Muscle of back (tissue), 13 donors: ENCODE measurements at places on chromosomes 3 and 15.
A peak's percentile ranks its signal among the peaks of the same experiment; 100 is the strongest.

- peak; percentile 19 for DNase-seq
These were observed 471.9 kb upstream of the FRG2C start for GRCh38 chr3:75192146-75192616.

GRCh38 chr15:100200287-100200880 lies 141.4 kb downstream of the ADAMTS17 start:
- no peak for DNase-seq

DNA sequence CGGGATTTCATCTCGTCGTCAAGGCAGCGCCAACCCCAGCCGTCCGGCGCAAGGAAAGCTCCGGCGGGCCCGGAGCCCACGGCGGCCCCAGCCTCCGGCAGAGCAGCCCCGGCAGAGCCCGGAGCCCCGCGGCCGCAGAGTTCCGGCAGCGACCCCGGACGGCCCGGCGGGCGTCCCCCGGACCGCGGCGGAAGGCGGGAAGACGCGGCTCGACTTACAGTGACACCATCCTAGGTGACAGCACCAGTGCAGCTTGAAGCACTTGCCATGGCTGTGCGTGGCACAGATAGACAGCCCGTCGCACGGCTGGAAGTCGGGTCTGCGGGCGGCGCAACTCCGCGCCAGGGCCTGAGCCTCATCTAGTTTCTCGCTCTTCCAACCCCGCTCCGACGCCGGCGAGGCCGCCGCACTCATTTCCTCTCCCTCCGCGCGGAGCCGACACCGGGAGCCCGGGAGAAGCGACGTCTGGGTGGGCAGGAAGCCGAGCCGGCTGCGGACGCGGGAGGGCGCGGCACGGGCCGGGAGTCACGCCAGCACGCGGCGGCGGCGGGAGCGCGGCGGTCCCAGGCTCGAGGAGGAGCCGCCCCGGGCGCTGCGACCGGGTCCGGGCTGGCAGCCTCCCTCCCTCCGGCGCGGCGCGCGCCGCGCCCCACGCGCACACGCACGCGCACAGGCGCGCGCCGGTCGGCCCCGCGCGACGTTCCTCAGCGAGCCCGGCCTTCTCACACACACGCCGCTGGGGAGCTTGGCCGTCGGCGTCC lies at the start of gene C3orf70:
TSS of gene C3orf70 (minus strand) at position 651 of the 761 bp plus-strand sequence. CDS start at position 414, 237 bp downstream.
- peak; percentile 78 for DNase-seq

DNA sequence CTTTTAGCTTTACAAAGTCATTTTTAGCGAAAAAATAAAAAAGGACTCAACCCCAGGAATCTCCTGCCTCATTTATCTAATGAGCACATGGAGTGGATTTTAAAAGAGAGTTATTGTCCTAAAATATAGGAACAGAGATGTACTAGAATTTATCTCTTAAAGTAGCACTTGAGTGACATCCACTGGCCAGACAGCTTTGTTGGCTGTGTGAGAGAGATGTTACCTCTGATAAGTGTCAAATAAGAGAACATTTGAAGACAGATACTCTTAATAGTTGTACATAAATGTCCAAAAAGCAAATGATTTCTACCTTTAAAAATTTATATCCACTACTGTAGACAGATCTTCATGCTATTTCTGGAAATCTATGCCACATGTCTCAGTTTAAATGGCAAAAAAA lies 12.3 kb upstream of the MFSD1 start:
- peak; percentile 57 for DNase-seq

DNA sequence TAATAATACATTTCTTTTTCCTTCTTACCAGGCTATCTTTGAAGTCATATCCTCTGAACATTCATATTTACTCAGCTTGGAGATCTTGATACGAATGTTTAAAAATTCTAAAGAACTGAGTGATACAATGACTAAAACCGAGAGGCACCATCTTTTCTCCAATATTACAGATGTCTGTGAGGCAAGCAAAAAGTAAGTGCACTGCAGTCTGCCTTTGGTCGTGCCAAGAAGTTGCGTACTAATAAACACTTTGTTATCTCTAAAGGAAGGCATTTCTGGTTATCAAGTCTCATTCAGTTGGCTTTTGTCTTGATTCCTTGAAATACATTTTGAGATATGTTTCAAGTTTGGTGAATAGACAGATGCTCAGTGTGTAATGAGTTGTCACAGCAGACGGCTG lies 31.6 kb downstream of the ARHGEF26 start:
- DNase-seq = no peak

DNA sequence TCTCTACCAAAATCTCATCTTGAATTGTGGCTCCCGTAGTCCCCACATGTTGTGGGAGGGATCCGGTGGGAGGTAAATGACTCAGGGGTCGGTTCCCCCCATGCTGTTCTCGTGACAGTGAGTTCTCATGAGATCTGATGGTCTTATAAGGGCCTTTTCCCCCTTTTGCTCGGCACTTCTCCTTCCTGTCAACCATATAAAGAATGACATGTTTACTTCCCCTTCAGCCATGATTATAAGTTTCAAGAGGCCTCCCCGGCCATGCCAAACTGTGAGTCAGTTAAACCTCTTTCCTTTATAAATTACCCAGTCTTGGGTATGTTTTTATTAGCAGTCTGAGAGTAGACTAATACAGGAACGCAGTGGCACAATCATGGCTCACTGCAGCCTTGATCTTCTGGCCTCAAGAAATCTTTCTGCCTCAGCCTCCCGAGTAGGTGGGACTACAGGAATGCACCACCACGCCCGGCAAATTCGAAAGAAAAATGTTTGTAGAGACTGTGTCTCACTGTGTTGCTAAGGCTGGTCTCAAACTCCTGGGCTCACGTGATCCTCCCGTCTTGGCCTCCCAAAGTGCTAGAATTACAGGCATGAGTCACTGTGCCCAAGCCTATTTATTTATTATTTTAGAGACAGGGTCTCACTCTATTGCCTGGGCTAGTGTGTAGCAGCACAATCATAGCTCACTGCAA lies 101.0 kb downstream of the ATP10A start:
- DNase-seq = no peak

DNA sequence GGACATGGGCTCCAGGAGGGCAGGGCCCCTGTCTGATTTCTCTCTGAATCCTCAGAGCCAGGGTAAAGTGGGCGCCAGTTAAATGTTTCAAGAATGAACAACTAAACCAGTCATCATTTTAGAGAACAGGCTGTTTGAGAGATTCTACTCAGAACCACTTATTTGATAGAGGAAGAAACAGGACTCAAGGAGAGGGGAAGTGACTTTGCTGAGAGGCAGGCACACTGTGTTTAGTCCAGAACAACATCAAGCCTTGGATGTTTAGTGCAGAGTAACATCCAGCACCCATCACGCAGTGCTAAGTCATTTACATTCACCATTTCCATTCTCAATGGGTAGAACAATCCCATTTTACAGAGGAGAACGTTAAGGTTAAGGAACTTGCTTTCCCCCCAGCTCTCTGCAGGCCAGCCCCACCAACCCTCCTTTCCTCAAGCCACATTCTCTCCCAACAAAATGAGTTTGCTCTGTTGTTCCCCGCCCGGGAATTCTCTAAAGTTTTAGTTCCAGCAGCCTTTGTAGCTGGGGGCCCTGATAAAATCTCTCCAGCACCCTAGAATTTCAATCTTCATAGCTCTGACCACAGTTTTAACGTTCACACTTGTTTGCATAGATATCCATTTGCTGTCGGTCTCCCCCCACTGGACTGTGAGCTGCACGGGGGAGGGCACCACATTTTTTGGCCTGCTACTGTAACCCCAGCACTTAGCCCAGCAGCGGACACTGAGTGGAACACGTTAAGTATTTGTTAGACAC lies 962 bp downstream of the NMNAT3 start:
- DNase-seq = no peak

GRCh38 chr15:77768521-77769078 lies 135.9 kb upstream of the LINGO1 start:
- DNase-seq = no peak

DNA sequence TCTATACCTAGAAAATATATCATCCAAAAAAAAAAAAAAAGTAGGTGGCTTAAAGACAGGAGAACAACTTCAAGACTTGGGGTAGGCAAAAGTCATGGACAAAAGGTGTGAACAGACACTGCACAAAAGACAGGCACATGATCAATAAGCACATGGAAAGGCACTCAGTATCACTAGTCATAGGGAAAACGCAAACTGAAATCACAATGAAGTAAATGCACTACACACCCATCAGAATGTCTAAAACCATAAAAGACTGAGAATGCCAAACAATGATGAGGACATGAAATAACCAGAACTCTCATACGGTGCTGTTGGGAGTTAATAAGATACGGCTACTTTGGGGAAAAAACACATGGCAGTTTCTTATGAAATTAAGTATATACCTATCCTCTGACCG lies 40.0 kb downstream of the CHSY1 start:
- DNase-seq = no peak

- DNase-seq = peak; percentile 87
These were observed 185.0 kb upstream of the ANKRD28 start for GRCh38 chr3:15982667-15983196.

GRCh38 chr3:31974471-31974870 lies 6.6 kb downstream of the OSBPL10 start:
- DNase-seq = no peak

DNA sequence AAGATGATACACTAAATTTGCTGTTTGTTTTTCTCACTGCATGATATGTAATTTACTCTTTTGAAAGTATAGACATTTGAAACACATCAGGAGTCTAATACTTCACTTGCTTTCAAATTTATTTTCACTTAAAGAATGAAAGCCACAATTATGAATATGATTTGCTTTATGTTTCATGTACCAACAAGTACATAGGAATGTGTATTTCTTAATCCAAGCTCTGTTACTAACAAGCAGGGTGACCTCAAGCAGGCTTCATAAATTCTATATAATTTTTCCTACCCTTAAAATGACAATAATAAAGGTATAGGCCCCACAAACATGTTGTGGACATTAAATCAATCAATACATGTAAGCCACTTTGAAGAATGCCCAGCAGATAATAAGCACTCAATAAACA lies 170.2 kb upstream of the P2RY1 start:
- DNase-seq = no peak

- DNase-seq = no peak
These were observed at the start of gene BTLA for GRCh38 chr3:112498914-112499711. TSS of gene BTLA (minus strand) at chr3:112499472. CDS start at chr3:112499358, 114 bp downstream.

GRCh38 chr3:101642441-101642840 lies 34.5 kb downstream of the ZBTB11 start:
- no peak for DNase-seq

GRCh38 chr3:136075218-136075808 lies 109.8 kb downstream of the PPP2R3A start:
- DNase-seq = peak; percentile 87

- DNase-seq = peak; percentile 57
These were observed 52.2 kb downstream of the TP53BP1 start for GRCh38 chr15:43440721-43441281.

DNA sequence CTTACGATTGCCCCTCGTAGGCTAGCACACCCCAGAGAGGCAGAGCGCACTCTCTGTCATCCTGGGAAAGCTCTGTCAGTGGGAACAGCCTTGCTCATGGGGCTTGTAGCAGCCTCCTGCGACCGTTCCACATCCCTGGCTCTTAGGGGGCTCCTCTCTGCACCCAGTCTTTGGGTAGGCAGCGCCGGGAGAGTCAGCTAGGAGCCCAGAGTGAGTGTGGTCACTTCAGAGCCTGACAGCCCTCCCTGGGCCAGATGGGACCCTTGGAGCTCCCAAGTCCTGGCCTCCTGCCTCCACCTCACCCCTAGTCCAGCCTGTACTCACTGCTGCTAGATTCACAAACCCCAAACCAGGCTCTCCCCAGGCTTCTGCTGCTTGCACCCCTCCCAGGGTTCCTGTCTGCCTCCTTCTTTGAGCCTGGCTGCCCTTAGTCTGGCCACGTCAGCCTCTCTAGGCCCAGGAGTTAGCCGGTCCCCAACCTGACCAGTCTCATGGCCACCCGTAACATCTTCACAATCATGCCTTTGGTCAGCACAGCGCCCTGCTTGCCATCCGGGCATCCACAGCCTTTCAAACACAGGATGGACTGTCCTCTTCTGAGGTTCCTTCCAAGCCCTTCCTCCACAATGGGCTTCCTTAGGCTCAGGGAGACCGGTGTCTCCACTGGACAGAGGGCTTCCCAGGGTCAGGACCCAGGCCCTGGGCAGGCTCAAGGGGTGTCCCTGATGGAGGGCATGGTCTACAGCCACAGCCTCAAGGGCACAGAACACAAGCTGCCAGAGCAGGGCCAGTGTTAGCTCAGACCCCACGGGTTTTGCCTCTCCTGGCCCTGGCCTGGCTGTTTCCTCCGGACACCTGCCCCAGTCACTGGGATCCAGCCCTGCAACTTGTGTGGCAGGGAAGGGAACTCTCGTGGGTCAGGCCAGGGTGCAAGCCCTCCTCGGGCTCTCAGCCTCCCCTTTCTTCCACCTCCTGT lies 4.6 kb downstream of the ACSBG1 start:
- DNase-seq = no peak

DNA sequence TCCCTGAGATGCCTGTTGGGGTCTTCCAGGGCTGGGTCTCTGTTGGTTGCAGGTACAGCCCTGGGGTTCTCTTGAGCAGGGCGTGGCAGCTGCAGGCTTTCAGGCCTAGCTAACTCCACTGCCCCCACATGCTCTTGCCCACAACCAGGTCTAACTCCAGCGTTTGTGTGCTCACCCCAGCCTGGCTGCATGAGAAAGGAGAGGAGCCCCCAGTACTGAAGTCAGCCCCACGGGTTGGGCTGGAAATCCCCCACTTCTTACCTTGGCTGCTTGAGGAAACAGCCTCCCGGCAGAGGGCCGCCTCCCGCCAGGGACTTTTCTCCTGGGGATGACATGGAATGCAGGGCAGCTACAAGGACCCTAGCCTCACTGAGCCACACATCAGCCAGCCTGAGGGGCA lies 16.7 kb upstream of the DLL4 start:
- DNase-seq = no peak

DNA sequence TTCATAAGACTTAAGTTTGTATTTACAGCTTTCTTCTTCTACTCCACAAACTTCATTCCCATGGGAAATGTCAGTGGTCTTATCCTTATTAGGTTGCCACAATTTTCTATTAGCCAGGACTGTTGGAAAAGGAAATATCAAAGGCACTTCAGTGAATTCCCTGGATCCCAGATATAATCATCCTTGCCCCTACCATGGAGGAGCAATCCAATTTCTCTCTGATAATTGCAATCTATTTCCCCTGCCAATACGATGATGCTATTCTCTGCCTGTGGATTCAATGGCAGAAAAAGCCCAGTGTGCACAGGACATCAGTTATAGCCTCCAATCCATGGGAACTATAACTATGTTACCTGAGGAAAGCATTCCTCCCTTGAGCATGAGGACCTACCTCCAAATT lies 536.4 kb upstream of the UBE2E2 start:
- no peak for DNase-seq

GRCh38 chr3:1269808-1270207 lies 177.0 kb downstream of the CNTN6 start:
- no peak for DNase-seq

- peak; percentile 52 for DNase-seq
These were observed 18.6 kb downstream of the SERP1 start for GRCh38 chr3:150527464-150528255.

DNA sequence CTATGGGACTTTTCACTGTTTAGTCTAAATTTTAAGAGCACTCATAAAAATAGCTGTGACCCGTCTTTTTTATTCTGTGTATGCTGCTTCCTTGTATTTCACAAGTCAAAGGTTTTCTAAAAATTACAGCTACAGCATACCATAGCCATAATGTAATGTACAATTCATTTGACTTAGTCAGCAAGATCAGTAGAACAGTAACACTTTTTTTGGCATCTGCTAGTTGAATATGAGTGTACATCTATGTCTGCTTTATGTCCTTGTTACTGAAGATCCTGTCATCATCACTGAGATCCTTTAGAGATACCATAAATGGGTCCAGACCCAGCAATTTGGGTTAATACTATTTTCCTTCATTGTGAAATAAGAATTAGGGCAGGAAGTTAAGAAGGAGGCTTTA lies 42.2 kb downstream of the CMSS1 start:
- DNase-seq = peak; percentile 58
